ENCODE measurements at places on chromosomes 13 and 19.

DNA sequence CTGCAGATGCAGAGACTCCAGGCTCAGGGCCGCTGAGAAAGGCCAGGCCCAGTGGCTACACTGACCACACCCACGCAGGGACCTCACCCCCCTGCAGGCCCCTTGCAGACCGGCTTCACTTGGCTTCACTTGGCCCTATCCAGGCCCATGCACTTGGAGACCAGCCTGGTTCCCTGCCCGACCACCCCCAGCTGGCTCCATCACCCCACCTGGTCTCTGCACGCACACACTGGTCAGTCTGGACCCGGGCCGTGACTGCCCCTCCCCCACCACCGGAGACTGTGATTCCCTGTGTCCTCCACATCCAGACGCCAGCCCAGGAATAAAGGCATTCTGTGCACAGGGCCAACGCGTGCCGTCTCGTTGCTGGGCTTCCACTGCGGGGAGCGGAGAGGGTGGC lies 4.9 kb upstream of the EBI3 start:
- no peak for DNase-seq

- DNase-seq = no peak
Observed at GRCh38 chr13:98835156-98835555, 82.7 kb upstream of the SLC15A1 start.

DNA sequence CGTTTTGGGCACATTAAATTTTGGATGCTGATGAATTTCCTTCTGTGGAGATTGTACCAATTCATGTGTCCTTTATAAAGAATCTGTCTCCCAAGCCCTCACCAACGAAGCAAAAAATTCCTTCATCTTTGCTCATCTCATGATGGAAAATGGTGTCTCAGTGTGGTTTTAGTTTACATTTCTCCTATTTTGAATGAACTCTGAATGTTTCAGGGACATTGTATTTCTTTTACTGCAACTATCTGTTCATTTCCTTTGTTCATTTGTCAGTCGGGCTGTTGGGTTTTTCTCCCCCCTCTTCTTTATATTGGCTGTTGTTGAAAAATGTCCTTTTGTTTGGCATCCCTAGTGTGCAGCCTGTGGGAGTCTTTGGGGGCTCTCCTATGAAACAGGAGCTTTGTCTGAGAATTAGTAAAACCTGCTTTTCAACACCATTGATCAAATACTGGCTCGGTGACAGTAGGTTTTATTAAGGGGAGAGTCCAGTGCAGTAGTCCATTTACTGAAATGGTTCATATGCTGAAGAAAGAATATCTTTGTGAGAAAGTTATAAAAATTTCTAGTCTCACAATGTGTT lies 91.3 kb upstream of the C1QTNF9B start:
- DNase-seq = no peak

DNA sequence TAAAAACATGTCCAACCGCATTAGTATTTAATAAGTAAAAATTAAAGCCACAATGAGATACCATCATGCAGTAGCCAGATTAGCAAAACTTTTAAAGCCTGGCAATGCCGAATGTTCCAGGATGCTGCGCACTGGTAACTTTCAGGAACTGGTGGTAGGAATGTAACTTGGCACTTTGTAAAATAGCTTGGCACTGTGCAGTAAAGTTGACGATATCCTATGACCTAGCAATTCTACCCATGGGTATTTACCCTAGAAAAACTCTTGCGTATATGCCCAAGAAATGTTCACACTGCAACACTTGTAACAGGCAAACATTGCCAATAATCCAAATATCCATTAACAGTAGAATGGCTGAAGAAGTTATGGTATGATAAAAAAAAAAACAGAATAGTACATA lies 97.7 kb downstream of the SPACA7 start:
- no peak for DNase-seq

GRCh38 chr19:51372649-51373504 lies at the start of gene NKG7:
Gene NKG7, minus strand, starts transcription at chr19:51372654. Its CDS starts 119 bp downstream, at chr19:51372535.
- DNase-seq = no peak

GRCh38 chr13:27973961-27974662 lies 5.0 kb upstream of the CDX2 start:
- no peak for DNase-seq

Measured in HuH-7 (cell line).